ENCODE measurements at places on chromosomes 13 and 19. TPM values are rescaled to one million over a fixed set of nuclear protein-coding genes. Genes with fewer than 3 reads are reported as not detected.

CEACAM1 gene
- 1.4 TPM for total RNA-seq

CEACAM20 gene
- total RNA-seq, result not detected

ZIC5 gene
- total RNA-seq, result 17.4 TPM

PDX1 gene
- not detected for total RNA-seq

ELSPBP1 gene
- total RNA-seq, result not detected

LILRA5 gene
- not detected for total RNA-seq

ZNF772 gene
- total RNA-seq, result 11.8 TPM

RFPL4AL1 gene
- not detected for total RNA-seq

DNA sequence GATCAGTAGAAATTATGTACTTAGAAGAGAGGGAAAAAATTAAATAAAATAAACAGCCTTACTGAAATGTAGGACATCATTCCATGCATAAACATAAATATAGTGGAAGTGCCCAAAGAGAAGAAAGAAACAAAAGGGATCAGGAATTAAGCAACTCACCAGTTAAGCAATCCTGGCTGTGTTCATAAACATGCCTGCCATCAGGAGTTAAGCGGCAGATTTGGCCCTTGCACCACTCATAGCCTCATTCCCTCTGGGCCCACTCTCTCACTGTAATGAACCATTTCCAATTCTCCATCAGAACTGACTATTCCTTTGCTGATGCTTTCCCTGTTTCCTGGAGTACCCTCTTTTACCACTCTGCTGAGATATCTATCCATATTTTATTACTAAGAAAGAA lies 281.4 kb downstream of the LHFPL6 start:
- no peaks in the 10 kb centered on the region for H3K36me3 ChIP-seq
- DNase-seq, result no peak
- H3K4me3 ChIP-seq, result no peak overlapping the region
- H3K27ac ChIP-seq, result no peak overlapping the region
- no peaks in the 10 kb centered on the region for H3K27me3 ChIP-seq

- H3K4me1 ChIP-seq, result no peaks in the 10 kb centered on the region
- H3K27ac ChIP-seq, result no peak overlapping the region
- no peak overlapping the region for H3K4me3 ChIP-seq
- peaks cover 21% of the 10 kb centered on the region for H3K27me3 ChIP-seq
- no peaks in the 10 kb centered on the region for H3K36me3 ChIP-seq
Observed at GRCh38 chr13:79468402-79468801, 12.6 kb upstream of the NDFIP2 start.

- H3K27me3 ChIP-seq, result peaks cover 6% of the 10 kb centered on the region
- H3K27ac ChIP-seq, result no peak overlapping the region
- H3K4me3 ChIP-seq, result no peak overlapping the region
- H3K36me3 ChIP-seq, result no peaks in the 10 kb centered on the region
- no peak for DNase-seq
Observed at GRCh38 chr19:56199687-56200086, 2.1 kb upstream of the ZSCAN5B start.

DNA sequence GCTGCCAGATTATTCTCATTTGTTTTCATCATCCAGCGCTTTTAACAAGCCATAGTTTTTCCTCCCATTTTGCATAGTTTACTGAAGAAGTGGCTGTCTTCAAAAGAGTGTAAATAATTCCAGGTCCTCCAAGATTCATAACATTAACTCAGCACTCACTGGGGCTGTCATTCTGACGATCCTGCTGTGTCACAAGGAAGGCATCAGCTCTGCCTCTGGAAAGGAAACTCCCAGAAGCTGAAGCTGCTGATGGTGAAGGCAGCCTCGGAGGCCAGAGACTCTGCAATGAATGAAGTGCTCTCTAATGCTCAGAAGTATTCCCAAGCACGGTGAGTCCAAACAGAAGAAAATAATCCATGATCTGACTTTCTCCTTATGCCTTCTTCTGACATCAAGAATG lies 60.0 kb downstream of the FLT1 start:
- H3K36me3 ChIP-seq, result no peaks in the 10 kb centered on the region
- no peak overlapping the region for H3K4me3 ChIP-seq
- no peak overlapping the region for H3K27ac ChIP-seq

- no peaks in the 10 kb centered on the region for H3K4me1 ChIP-seq
- H3K36me3 ChIP-seq, result no peaks in the 10 kb centered on the region
- peak within 1 kb of the TSS; percentile 74 for H3K4me3 ChIP-seq
- peak; percentile 80 for DNase-seq
Observed at GRCh38 chr19:33193865-33194362, at the start of gene LRP3. Gene LRP3 (plus strand): TSS chr19:33194330. CDS start chr19:33194786, 456 bp downstream.

DNA sequence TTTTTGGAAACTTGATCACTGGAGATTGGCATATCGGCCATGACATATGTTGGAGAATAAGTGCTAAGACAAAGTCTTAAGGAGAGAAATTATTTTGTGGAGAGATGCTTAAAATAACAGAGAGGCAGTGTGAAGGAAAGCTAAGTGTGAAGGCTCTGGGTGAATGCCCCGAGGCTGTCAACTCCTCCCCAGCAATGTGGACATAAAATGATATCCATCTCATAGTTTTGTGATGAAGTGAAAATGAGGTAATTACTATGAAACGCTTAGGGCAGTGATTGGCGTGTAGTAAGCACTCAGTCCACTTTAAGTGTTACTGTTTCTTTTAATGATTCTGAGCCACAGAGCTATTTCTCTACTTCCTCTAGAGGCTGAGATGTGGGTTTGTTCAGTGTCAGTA lies 195.8 kb upstream of the KLF12 start:
- H3K4me1 ChIP-seq, result no peaks in the 10 kb centered on the region
- DNase-seq, result no peak
- no peak overlapping the region for H3K4me3 ChIP-seq
- no peaks in the 10 kb centered on the region for H3K36me3 ChIP-seq

DNA sequence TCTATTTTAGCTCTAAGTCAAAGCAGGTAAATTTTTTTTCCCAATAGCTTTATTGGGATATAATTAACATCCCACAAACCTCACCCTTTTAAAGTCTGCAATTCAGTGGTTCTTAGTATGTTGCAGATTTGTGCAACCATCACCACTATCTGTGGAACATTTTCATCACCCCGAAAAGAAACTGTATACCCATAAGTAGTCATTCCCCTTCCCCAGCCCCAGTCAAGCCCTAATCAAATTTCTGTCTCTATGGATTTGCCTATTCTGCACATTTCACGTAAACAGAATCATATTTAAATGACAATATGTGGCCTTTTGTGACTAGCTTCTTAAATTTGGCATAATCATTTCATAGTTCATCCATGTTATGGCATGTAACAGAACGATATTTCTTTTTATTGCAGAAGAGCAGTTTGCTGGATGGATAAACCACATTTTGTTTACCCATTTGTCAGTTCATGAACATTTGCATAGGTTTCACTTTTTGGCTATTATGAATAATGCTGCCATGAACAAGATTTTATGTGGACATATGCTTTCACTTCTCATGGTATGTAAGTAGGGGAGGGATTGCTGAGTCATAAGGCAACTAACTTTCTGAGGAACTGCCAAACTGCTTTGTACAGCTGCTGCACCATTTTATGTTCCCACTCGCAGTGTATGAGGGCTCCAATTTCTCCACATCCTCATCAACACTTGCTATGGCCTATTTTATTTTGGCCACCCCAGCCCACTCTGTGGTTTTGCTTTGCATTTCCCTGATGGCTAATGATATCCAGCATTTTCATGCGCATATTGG lies 10.9 kb downstream of the SLC46A3 start:
- no peak for DNase-seq
- no peaks in the 10 kb centered on the region for H3K27me3 ChIP-seq
- H3K4me1 ChIP-seq, result peaks cover 15% of the 10 kb centered on the region
- H3K27ac ChIP-seq, result no peak overlapping the region

- peak overlapping the region; percentile 98 for H3K27ac ChIP-seq
- no peaks in the 10 kb centered on the region for H3K4me1 ChIP-seq
- DNase-seq, result no peak
- H3K36me3 ChIP-seq, result no peaks in the 10 kb centered on the region
- peak overlapping the region; percentile 76 for H3K4me3 ChIP-seq
Observed at GRCh38 chr13:106918557-106918860, 350.6 kb upstream of the ARGLU1 start.

- peak overlapping the region; percentile 98 for H3K4me3 ChIP-seq
- DNase-seq, result no peak
- peaks cover 15% of the 10 kb centered on the region for H3K27me3 ChIP-seq
- no peak overlapping the region for H3K27ac ChIP-seq
- H3K36me3 ChIP-seq, result peaks cover 4% of the 10 kb centered on the region
- no peaks in the 10 kb centered on the region for H3K4me1 ChIP-seq
Observed at GRCh38 chr13:52009946-52010345, 1.3 kb downstream of the ATP7B start.

GRCh38 chr13:72109863-72110262 lies 242.9 kb upstream of the DACH1 start:
- no peak overlapping the region for H3K27ac ChIP-seq
- no peaks in the 10 kb centered on the region for H3K27me3 ChIP-seq
- DNase-seq, result no peak
- H3K4me3 ChIP-seq, result no peak overlapping the region

DNA sequence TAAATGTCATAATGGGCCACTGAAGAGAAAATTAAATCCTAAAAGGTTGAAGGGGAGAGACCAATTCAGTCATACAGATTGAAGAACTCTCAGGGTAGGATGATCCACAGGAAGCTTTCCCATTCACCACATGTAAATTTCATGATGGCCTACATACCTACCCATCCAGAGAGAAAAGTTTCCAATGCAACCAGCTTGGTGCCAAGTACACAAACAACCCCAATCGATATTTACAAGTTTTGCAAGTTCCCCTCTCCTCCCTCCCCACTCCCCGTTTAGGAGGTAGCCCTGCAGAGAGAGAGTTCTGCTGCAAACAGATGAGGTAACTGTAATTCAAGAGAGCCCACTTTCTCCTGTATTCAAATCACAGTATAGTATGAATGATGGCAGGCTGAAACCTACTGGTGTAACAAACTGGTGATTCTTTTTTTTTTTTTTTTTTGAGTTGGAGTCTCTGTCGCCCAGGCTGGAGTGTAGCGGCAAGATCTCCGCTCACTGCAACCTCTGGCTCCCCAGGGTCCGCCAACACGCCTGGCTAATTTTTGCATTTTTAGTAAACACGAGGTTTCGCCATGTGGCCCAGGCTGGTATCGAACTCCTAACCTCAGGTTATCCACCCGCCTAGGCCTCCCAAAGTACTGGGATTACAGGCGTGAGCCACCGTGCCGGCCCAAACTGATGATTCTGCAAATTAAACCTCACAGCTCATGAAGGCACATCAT lies 14.4 kb downstream of the FOXO1 start:
- peak; percentile 81 for DNase-seq
- H3K36me3 ChIP-seq, result no peaks in the 10 kb centered on the region
- no peak overlapping the region for H3K4me3 ChIP-seq
- no peaks in the 10 kb centered on the region for H3K27me3 ChIP-seq

DNA sequence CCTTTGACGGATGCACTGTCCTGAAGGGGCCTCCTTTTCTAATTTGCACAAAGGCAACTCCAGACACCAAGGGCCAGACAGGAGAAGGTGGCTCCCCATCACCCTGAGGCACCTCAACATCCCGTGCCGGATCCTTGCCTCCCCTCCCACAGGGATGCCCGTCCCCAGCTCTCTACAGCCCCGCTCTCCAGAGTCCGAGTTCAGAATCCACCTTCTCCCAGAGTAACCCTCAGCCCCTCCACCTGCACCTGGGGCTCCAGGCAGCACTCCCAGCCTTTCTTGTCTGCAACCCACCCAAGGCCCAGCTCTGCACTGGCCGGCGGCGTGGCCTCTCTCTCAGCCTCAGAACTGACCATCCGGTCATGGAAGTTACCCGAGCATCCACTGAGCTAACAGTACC lies 4.8 kb downstream of the NDUFB7 start:
- no peak overlapping the region for H3K27ac ChIP-seq
- H3K4me1 ChIP-seq, result no peaks in the 10 kb centered on the region
- H3K36me3 ChIP-seq, result no peaks in the 10 kb centered on the region

GRCh38 chr13:44703371-44703770 lies 127.2 kb upstream of the TSC22D1 start:
- H3K4me1 ChIP-seq, result no peaks in the 10 kb centered on the region
- H3K36me3 ChIP-seq, result no peaks in the 10 kb centered on the region
- H3K27me3 ChIP-seq, result no peaks in the 10 kb centered on the region
- no peak overlapping the region for H3K27ac ChIP-seq
- H3K4me3 ChIP-seq, result no peak overlapping the region

- H3K36me3 ChIP-seq, result no peaks in the 10 kb centered on the region
- H3K27me3 ChIP-seq, result no peaks in the 10 kb centered on the region
- H3K27ac ChIP-seq, result no peak overlapping the region
- H3K4me1 ChIP-seq, result no peaks in the 10 kb centered on the region
- no peak overlapping the region for H3K4me3 ChIP-seq
Observed at GRCh38 chr19:30046522-30046921, 104.5 kb downstream of the URI1 start.

GRCh38 chr13:39607876-39608275 lies 4.9 kb upstream of the LHFPL6 start:
- DNase-seq, result no peak
- H3K4me1 ChIP-seq, result no peaks in the 10 kb centered on the region
- H3K36me3 ChIP-seq, result no peaks in the 10 kb centered on the region
- peaks cover 22% of the 10 kb centered on the region for H3K27me3 ChIP-seq

- H3K36me3 ChIP-seq, result no peaks in the 10 kb centered on the region
- DNase-seq, result no peak
- H3K27ac ChIP-seq, result no peak overlapping the region
- H3K27me3 ChIP-seq, result no peaks in the 10 kb centered on the region
- H3K4me1 ChIP-seq, result peaks cover 3% of the 10 kb centered on the region
Observed at GRCh38 chr13:68608147-68608546, 1378.0 kb upstream of the PCDH9 start.

GRCh38 chr19:54309811-54310210 lies 3.2 kb downstream of the LILRA5 start:
- DNase-seq, result no peak
- no peaks in the 10 kb centered on the region for H3K27me3 ChIP-seq
- H3K27ac ChIP-seq, result no peak overlapping the region
- no peaks in the 10 kb centered on the region for H3K4me1 ChIP-seq
- no peak overlapping the region for H3K4me3 ChIP-seq

DNA sequence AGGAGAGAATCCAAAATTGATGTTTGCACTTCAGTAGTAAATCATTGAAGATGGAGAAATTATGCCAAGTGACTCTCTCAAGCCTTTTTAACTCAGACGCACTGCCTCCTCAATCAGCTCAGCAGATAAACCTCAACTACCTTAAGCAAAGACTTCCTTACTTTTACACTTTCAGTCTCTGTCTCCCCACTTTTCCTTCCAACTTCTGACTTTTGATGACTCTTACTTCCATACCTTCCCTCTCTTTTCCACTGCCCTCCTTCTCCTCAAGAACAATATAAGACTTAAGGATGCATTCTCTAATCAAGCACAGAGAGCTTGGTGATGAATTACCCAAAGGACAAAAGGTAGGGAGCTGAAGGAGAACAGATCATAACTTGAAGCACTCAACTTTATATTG lies 4.8 kb upstream of the DACH1 start:
- no peaks in the 10 kb centered on the region for H3K36me3 ChIP-seq
- H3K4me3 ChIP-seq, result no peak overlapping the region
- DNase-seq, result no peak
- no peak overlapping the region for H3K27ac ChIP-seq
- H3K27me3 ChIP-seq, result peaks cover 23% of the 10 kb centered on the region

GRCh38 chr19:31068268-31068667 lies 281.0 kb downstream of the TSHZ3 start:
- H3K27ac ChIP-seq, result no peak overlapping the region
- H3K36me3 ChIP-seq, result no peaks in the 10 kb centered on the region
- no peaks in the 10 kb centered on the region for H3K4me1 ChIP-seq
- no peaks in the 10 kb centered on the region for H3K27me3 ChIP-seq

GRCh38 chr13:33677215-33677614 lies 140.7 kb upstream of the RFC3 start:
- peaks cover 16% of the 10 kb centered on the region for H3K27me3 ChIP-seq
- H3K36me3 ChIP-seq, result no peaks in the 10 kb centered on the region
- no peak overlapping the region for H3K4me3 ChIP-seq

All from endodermal cell (in vitro differentiated cells).